ENCODE measurements at places on chromosomes 3 and 15.
A peak's percentile ranks its signal among the peaks of the same experiment; 100 is the strongest.

DNA sequence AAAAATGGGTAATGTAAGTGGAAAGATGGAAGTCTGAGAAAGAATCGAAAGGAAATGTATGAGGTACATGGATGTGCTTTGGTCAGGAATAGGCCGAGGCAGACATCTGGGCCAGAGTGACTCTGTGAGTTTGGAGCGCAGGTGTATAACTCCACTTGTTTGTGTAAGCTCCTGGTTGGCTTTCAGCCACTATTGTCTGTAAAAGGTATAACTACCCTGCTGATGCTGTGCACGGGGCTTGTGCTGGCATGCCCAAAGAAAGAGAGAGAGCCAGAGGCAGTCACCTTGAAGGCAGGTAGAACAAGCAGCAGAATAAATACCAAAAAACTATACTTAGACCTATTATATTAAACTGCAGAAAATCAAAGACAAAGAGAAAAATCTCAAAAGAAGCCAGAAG lies 32.7 kb upstream of the CD96 start:
- no peak for DNase-seq

- DNase-seq: peak; percentile 74
Observed at GRCh38 chr15:78618490-78618934, 2.3 kb downstream of the CHRNA3 start.

DNA sequence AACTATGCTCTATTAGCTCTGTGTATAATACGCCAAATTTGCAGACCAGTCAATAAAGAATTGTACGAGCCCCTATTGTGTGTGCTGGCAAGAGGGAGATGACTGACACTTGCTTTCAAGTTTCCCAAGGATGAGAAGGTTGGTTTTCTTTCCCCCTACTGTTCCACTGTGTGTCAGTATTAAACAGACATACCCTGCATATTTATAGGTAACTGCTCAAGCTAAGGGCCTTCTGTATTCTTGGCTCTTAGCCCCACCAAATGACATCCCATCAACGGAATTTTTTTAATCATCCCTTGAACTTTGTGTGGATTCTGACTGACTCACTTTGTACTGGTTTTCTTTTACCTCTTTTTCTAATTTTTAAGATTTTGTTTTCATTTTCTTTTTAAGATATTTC lies 60.6 kb upstream of the GYG1 start:
- no peak for DNase-seq

DNA sequence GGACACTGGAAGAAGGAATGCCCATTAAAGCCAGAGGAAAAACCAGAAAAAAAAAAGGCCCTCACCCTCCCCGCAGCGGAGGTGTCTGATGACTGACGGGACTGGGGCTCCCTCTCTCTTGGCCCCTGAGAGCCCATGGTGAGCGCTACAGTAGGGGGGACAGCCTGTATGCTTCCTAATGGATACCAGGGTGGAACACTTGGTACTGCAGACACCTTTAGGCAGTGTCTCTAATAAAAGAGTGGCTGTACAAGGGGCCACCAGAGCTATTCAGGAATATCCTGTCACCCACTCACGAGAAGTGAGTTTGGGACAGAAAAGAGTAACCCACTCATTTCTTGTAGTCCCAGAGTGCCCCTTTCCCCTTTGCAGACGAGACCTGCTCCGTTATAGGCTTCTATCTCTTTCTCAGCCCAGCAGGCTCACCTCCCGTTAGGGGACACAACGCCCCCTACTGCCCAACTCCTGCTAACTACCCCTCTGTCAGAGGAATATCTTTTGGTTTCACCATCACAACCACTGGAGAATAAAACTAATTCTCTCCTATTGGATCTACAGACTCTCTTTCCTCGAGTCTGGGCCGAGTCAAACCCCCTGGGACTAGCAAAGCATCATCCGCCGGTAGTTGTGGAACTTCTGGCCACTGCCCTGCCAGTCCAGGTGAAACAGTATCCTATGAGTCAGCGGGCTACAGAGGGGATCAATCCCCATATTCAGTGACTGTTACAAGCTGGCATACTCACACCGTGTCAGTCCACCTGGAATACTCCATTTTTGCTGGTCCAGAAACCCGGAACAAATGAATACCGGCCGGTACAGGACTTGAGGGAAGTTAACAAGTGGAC lies 40.8 kb downstream of the ZBTB11 start:
- DNase-seq: peak; percentile 31

DNA sequence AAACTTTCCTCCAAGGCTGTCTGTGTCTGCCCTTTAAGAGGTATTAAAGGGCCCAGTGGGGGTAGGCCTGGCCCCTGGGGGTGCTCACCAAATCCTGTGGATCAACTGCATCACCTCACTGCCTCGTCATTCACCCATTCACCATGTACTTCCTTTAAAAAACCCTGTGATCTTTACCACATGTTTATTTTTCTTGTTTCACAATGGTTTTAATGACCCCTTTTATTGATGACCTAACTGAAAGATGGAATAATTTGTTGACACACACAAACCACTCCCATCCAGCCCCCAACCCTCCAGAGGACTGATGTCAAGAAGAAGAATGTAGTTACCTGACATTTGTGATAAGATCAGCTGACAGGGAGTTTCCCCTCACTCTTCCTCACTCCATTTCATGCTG lies 40.8 kb downstream of the KCNAB1 start:
- DNase-seq: no peak

DNA sequence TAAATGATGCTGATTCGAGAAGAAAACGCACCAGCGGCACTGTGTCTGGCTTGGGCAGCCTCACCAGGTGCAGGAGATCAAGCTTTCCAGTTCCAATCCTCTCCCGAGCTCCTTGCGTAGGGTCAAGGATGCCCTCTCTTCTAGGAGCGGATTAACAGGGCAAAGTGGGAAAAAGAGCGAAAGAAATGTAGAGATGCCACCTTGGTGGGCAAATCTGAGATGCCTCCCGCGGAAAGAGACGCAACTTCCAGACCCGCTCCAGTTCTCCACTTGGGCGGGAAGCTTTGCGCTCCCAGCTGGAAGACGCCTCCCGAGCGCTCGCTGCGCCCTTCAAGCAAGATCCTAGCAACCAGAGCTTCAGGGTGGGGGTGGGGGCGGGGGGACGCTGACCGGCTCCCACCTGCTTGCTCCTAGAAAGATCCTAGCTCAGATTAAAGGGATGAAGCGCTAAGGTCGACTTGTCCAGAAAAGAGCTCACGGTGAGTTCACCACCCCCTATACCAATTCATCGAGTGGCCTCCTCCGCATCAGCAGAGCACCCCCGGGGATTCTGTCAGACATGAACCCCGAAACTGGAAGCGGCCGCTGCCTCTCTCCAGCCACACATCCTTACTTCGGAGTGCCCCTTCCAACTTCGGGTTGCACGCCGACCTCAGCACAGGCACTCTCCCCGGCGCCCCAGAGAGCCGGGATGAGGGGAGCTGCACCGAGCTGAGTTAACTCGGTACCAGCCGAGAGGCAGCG lies 769 bp downstream of the TAFA4 start:
- no peak for DNase-seq

DNA sequence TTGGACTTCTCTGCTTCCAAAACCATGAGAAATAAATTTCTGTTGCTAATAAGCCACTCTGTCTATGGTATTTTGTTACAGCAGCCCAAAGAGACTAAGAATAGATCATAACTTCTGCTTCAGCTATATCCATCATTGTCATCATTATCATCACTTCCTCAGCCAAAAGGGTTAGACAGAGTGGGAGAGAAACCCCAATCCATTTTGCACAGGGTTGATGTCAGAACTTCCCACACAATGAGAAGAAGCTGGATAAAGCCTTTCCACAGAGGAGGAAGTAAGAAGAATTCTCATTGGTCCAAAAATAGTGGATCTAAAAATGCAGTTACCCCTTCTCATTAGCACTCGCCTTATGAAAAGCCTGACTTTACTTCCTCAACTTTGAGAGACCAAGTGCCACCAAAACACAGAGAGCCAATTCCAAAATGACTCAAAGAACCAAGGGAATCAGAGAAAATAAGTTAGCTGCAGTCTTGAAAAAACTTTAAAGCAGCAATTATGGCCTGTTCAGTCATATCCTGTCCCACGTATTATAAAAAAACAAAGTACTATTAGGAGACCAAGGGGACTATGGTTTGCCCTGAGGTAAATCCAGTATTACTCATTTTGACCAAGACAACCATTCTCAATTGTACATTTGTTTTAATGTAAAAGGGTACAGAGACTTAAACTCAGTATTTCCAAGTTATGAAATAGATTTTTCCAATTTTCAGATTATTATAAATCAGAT lies 80.2 kb downstream of the WNT5A start:
- no peak for DNase-seq

DNA sequence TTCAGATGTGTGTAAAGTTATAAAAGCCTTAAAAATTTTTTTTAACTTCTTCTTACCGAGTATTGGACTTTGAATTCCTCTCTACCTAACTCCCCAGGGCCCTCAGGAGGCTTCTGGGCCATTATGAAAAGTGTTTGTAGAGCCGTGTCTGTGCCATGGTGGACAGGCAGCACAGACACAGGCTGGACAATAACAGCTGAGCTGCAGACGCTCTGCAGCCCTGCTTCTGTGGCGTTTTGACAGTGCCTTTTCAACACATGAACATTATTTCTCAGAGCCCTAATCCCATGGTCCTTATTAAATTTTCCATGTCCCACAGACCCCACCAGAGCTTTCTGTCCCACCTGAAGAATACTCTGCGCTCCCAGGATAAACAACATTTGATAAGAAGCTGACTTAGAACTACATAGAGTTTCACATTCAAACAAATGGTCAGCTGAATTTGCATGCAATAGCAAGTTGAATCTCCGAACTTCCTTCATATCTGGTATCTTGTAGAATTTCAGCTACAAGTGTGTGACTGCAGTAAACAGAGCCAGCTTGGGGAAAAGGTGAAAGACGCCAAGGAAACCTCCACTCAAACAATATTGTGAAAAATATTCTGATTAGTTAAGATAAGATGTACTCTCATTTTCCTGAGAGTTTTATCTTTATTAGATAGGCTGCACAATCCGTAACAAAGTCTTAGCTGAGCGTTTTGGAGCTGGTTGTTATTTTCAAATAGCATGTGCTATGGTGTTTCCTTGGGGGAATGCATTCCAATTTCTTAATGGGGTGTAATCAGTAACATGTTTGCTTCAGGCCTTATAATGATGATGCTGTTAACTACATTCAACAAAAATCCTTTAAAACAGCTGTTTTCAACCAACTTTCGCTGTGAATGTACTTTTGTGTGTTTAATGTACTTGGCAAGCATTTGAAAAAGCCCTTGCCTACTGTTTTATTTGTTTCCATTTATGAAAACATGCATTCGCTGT lies 378.2 kb downstream of the MECOM start:
- no peak for DNase-seq

DNA sequence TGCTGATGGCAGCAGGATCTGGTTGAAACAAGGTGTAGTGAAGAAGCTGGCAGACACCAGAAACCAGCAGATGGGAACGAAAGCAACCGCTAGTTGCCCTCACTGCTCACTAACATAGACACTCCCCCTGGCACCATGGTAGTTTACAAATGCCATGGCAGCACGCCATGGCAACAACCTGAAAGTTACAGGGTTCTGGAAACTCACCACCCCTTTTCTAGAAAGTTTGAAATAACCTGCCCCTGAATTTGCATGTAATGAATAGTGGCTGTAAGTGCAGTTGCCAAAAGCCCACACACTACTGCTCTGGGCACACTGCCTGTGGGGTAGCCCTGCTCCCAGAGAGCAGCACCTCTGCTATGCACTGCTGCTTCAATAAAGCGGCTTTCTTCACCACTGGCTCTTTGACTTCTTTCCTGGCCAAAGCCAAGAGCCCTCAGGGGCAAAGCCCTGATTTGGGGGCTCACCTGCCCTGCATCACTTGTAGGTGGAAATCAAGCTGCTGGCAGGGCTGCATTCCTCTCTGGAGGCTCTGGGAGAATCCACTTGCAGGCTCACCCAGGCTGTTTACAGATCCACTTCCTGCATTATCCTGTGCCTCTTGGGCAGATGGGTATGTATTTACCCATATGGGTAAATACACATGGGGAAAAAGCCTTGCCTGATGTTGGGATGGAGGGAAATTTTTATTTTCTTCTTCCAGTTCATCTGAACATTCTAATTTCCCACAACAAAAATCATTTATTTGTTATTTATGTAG lies 2.0 kb upstream of the GP9 start:
- DNase-seq: no peak

DNA sequence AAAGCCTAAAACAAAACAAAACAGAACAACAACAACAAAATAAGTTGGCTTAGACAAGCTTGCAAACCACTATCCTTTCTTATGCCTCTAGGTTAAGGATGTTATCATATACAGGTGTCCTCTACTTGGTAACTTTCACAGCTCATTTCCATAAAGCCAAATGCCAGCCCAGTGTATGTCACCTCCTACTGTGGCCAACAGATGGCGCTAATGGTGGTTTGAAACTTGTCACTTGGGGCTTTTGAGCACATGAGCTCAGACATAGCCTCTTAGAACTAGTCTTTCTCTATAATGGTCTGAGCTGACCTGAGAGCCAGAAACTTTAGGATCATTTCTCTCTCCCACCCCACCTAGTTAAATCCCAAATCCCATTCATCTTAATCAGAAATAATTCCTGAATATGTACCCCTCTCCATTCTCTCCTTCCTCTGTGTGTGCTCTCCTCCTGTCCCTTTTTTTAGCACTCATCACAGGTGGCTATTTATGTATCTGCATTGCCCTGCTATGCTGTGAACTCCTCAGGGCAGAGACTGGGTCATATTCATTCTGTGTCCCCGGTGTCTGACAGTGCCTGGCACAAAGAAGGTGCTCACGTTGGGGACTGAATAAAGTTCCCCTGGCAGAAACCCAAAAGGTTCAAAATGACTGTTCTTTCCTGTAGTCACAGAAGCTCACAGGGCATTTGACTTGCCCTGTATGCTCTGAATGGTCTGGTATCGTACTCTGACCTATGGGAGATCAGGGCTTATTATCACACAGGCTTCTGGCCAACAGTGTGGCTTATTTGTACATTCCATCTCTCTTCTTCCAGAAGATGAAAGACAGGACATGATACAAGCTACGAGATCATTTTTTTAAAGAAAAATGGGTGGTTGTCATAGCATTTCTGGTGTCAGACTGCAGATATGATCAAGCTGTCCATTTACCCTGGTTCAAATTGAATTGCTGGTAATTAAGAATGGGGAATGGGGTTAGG lies 319.3 kb upstream of the AZI2 start:
- no peak for DNase-seq

DNA sequence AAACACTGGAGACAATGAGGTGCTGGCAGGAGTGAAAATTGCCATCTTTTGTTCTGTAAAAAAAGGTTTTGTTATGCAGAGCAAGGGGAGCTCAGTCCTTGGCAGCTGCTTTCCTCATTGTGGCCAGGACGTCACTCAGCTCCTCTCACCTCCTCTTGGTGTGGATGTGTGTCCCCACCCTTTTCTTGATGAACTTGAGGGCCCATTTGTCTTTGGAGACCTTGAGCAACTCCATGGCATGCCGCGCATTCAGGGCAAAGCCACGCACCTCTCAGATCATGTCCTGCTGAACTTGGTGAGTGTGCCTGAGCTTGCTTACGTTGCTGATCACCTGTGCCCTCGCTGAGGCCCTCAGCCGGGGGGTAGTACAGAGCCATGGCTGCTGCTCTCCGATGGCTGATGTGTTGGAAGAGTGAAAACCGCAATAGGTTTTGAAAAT lies 24.5 kb upstream of the BDH1 start:
- DNase-seq: no peak

All from stimulated activated CD8-positive, alpha-beta memory T cell treated with anti-CD3 and anti-CD28 coated beads, Interleukin-7, amount 100 ng/mL, for 1 hour (primary cell).